Endodermal cell (in vitro differentiated cells): ENCODE measurements at places on chromosomes 4 and X. TPM values are rescaled to one million over a fixed set of nuclear protein-coding genes. Genes with fewer than 3 reads are reported as not detected.

DNA sequence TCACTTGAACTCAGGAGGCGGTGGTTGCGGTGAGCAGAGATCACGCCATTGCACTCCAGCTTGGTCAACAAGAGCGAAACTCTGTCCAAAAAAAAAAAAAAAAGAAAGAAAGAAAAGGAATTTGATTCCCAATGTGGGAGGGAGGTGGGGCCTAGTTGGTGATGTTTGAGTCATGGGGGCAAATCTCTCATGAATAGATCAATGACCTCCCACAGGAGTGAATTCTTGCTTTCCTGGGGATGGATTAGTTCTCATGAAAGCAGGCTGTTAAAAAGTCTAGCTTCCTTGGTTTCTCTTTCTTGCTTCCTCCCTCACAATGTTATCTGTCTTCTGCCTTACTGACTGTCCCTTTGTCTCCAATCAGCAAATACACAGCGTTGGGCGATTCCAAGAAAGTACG, 419.5 kb upstream of the RPS6KA3 start:
- DNase-seq = no peak

DNA sequence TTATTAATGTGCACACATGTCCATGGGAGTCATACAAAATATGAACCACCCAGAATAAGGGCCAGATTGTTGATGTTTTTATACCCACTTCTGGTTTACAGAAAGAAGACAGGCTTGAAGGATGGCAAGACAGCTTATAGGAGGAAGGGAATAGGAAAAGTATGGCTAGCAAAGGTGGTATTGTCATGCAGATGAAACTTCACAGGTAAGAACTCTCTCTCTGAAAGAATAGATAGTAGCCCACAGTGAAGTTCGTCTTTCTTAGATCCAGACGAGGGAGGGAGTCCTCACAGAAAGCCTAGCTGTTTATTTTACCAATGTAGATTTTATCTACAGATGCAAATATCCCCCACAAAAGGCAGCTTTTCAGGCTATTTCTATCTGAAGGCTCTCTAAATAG, 43.7 kb upstream of the SPIN4 start:
- DNase-seq = no peak

- no peak for DNase-seq
Measured at GRCh38 chr4:46924789-46925529, 15.9 kb upstream of the COX7B2 start.

DNA sequence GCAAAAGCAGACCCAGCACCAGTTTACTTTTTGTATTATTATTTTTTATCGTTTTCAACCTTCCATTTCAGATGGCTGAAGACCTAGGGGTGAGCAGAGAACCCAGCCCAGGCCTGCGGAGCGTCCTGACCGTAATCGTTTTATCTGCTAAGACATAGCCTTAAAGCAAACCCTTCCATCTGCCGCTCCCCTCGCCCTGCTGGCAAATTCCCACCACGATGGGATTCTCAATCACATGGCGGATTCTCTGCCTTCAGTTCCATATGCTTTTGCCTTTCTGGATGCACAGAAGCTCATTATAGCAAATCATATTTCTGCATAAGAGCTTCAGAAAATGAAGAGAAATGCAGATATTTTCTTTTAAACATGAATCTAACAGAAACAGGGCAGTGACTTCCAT, 18.6 kb upstream of the XG start:
- no peak for DNase-seq

GRCh38 chr4:43348591-43348990, 456.1 kb downstream of the GRXCR1 start:
- no peak for DNase-seq

Gene CYTL1
- total RNA-seq = 3.1 and 3.7 TPM in 2 replicates

Gene ARHGEF38
- 0.73 to 2.5 TPM (median 2.1 TPM) in 3 replicates for total RNA-seq
